DMS79 treated with DMSO at 0.1 percent for 48 hours (cell line): ENCODE measurements at places on chromosomes 5 and 9.

DNA sequence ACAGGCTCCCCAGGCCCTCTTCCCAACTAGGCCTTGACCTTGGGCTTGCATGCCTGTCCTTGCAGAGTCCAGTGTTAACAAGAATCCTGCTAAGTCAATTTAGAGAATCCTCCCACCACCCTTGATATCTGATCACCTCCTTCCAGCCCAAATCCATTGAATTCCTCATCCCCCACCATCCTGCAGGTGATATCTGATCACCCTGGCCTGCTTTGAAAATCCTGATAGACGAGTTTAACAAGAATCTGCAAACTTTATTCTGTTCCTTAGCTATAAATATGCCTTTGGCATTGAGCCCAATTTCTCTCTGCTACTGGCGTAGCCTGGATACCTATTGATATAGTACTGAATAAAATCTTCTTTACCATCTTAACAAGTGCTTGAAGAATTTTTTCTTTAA lies 125.5 kb downstream of the DIRAS2 start:
- DNase-seq = peak; percentile 3

DNA sequence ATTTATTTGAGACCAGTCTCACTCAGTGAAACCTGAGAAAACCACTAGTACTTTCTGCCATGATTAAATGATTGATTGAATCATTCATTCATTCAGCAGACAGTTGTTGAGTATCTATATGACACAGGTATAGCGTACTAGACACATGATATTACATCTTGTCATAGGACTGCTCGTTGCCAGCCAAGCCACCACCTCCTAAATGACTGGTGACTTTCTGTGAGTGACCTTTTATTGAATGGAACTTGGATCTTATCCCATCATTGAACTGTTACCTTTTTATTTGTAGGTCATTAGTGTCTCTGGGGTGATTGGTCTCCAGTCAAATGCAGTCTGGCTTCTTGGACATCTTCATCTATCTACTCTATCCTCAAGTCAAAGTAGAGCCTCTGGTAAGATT lies 80.7 kb downstream of the HACD4 start:
- DNase-seq = no peak

GRCh38 chr5:85143138-85143537 lies 758.5 kb upstream of the EDIL3 start:
- no peak for DNase-seq

GRCh38 chr9:129895376-129896268 lies 60.4 kb downstream of the USP20 start:
- DNase-seq = no peak

DNA sequence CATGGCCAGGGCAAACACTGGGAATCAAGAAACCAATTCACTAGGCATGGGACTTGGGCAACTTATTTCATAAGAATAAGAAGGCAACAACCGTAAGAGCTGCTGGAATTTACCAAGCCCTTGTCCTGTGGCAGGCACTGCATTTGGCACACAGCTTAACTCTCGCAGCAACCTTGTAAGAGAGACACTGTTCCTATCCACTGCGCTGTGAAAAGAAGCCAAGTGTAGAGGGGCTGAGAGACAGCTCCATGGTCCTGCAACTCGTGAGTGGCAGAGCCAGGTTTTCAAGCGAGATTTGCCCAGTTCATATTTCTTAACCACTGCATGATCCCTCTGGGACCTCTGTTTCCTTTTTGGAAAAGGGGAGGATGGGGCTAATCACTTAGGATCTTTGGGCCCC lies 129.3 kb upstream of the STC2 start:
- no peak for DNase-seq

DNA sequence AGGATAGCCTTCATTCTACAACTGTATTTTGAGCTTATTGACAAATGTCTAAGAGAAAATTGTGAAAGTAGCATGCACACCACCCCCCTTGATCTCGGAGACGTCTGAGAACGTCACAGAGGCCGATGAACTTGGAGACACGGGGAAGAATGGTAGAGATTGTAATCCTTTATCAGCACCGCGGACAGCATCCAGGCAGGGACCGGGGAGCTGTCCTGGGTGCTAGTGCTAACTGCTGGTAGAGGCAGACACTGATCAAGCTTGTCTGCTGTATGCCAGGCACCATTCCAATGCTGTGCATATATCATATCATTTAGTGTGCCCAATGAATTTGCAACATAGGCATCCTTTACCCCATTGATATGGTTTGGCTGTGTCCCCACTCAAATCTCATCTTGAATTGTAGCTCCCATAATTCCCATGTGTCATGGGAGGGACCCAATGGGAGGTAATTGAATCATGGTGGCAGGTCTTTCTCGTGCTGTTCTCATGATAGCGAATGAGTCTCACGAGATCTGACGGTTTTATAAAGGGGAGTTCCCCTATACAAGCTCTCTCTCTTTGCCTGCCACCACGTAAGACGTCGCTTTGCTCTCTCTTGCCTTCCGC lies 98.8 kb downstream of the LHX2 start:
- no peak for DNase-seq

DNA sequence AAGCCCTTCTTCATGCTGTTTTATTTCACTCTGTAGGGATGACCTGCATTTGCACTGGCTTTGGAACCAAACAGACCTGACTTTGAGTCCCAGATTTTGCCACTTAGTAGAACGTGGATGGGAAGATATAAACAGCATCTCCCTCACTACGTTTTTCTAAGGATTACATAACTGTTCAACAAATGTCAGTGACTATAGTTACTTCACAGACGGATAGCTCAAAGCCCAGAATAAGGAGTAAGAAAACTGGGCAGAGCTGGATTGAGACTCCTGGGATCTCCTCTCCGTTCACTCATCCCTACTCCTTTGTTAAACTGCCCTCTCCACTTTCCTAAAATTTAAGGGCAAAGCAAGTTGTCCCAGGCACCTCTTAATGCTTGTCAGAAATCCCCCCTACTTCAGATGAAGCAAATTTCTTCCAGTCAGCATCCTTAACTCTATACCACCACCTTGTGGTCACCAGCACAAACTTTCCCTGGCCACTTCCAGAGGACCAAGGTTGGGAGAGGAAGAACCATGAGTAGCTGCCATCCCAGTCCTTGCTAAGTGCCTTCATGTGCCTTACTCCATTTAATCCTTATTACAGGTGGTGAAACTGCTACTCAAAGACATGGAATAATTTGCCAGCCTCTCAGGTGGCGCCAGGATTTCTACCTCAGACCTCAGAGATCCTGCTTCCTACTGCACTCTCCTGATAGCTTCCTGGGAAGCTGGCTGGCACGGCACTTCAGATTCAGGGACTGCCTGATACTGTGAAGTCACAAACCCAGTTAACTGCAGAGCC lies 38.4 kb downstream of the EGR1 start:
- peak; percentile 58 for DNase-seq

DNA sequence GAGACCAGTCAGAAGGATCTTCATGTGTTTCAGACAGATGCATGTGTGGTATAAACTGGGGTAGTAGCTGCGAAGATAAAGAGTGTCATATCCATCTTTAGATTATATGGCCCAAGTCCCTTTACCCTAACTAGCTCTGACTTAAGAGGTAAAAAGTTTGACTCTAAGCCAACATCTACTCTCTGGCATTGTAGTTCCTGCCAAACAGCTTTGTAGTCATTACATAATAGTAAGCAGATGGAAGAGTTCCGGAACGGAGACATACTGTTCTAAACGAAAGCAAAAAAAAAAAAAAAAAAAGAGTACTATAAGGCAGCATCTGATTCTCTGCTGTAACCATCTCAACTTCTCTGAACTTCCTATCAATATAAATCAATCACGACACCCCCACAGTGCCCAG lies 48.8 kb downstream of the CEMIP2 start:
- no peak for DNase-seq

- DNase-seq = no peak
Observed at GRCh38 chr9:79687131-79687447, 115.3 kb downstream of the TLE4 start.

DNA sequence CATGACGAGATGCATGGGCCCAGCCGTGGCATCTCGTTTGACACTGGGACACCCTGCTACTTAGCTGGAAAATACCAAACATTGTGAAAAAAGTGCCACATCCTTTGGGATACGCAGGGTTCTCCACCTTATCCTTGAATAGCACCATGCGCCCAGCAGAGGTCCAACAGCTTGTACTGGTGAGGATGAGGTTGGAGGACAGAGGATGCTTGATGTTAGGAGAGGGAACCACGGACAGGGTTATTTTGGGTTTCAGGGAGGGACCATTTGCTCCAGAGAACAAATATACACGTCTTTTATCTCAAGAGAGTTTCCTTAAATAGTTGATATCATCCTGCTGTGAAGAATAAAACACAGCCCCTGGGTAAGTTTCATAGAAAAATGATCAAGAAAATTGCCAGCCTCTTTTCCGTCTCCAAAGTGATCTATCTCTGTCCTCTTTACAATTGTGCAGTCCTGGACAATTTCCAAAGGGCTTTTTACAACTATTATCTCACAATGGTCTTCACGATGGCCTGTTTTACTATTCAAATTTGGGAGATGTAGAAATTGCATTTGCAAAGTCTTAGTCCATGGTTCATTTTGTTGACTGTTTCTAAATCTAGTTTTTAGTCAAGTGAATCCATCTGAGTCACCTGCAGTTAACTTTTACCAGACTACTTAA lies 19.9 kb upstream of the FRRS1L start:
- DNase-seq = no peak

DNA sequence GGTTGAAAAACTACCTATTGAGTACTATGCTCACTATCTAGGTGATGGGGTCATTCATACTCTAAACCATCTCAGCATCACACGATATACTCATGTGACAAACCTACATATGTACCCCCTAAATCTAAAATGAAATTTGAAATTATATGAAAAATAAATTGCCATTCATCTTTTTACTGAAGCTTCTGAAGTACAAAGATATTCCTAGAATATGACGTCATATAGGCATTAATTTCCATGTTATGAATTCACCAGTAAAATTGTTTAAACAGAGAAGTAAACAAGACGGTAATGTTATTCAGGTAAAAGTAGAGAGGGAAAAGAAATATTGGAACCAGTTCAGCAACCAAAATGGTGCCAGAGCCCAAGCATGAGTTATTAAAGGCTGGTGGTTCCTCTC lies 173.0 kb downstream of the MRPS30 start:
- no peak for DNase-seq

- no peak for DNase-seq
Observed at GRCh38 chr9:128551657-128552152, 682 bp upstream of the SPTAN1 start.

DNA sequence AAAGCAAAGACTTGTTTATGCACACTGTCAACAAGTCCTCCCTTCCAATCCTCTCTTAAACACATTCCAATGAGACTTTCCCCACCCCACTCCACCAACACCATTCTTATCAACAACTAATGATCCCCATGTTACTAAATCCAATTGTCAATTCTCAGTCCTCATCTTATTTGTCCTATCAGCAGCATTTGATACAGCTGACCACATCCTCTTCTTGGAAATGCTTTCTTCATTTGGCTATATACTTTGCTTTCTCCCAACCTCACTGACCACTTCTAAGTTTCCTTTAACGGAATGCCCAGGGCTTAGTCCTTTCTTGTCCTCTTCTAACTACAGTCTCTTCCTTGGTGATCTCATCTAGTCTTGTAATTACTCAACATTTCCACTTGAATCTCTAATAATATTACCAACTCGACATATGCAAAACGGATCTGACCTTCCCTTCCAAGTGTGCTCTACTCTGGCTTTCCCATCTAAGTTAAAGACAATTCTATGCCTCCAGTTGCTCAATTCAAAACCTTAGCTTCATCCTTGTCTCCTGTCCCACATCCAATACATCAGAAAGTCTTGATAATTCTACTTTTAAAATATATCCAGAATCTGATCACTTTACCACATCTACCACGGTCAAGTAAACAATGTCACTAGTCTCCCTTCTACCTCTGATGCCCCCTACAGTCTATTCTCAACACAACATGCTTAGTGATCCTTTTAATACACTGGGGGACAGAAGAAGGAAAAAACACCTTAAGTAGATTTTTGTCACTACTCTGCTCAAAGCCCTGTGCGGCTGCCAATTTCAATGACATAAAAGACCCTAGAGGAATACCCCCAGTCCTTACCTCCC lies 25.5 kb downstream of the AGTPBP1 start:
- no peak for DNase-seq

GRCh38 chr9:70120834-70121510 lies 77.3 kb downstream of the MAMDC2 start:
- no peak for DNase-seq

DNA sequence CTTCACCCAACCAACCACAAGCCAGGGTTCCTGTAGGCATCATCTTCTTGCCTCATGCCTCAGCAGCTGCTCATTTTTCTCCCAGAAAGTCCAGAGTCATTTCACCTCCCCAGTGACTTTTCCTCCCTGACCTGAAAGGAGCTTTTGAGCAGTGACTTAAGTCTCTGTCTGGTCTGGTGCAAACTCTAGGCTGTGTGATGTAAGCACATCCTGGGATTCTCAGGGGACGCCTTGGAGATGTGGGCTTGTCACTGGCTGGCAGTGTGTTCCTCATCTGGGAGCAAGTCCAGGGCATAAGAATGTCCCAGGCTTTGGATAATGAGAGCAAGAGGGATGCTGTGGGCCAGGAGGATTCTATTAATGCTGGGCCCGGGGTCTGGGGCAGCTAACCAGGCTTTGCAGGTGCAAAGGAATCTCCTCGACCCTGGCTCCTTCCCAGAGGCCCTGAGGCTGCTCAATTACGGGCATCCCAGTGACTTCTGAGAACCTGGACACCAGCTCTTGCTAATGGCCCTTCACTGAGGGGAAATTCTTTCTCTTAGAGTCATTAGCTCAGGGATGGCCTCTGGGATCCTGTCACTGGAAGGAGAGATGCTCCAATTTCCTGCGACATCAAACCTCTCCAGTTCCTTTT lies 211.0 kb upstream of the PANK3 start:
- no peak for DNase-seq

DNA sequence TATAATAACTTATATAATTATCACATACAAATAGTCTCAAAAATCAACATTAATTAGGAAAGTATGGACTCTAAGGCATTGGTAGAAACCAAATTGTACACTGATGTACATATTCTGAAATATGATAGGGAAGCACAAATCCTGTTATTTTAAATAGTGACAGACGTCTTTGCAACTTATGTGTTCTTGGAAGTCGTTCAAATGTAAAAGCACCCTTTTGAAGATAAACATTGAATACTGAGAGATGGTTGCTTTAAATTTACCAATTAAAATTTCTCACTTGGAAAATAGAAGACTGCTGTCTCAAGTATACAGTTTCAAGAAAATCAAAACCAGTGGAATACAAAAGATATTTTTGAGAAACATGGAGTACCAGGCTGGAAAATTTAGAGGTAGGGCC lies 457.4 kb upstream of the NUDT12 start:
- no peak for DNase-seq

- DNase-seq = no peak
Observed at GRCh38 chr5:170681013-170681433, 102.5 kb upstream of the GABRP start.

DNA sequence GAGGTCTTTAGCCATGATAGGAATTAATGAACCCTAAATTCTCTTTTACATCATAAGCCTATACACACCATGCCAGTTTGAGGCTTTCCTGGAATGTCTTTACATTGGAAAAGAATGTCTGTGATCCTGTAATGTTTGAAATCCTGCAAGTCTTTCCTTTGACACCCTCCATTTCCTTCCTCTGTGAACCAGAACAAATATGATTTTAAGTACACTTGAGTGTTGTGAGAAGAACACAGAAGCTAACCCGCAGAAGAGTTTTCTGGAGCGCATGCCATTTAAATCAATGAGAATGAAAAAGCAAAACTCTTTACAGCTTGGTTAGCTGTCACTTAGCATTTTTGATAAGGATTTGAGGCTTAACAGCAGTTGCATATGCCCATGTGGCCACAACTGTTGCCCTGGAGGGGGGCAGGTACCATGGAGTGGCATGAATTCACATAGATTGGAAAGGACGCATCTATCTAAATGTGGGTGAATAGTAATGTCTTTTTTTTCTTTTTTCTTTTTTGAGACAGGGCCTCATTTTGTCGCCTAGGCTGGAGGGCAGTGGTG lies 372.6 kb downstream of the KDM4C start:
- DNase-seq = peak; percentile 60
